Osteocyte (in vitro differentiated cells): ENCODE measurements at places on chromosomes 1 and 21. TPM values are rescaled to one million over a fixed set of nuclear protein-coding genes. Genes with fewer than 3 reads are reported as not detected.

DNA sequence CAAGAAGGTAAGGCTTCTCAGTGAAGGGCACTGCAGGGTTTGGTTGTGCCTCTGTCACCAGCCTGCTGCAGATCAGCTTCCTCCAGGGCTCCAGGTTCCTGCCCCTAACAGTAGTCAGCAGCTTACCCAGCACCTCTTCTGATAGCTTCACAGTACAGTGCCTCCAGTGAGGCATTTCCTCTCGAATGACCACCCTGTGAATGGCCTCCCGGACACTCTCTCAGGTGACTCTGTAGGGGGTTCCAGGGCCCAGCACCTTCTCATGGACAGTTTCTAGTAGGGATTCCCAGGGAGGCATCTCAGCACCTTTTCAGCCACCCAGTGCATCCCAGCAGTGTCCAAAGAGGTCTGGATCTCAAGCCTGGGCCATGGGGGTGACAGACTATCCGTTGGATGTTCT is 28.4 kb downstream of the USP48 start:
- H3K4me1 ChIP-seq: peaks cover 3% of the 10 kb centered on the region
- H3K36me3 ChIP-seq: peaks cover 23% of the 10 kb centered on the region
- H3K27ac ChIP-seq: no peak overlapping the region
- no peak overlapping the region for H3K4me3 ChIP-seq
- no peak for DNase-seq

DNA sequence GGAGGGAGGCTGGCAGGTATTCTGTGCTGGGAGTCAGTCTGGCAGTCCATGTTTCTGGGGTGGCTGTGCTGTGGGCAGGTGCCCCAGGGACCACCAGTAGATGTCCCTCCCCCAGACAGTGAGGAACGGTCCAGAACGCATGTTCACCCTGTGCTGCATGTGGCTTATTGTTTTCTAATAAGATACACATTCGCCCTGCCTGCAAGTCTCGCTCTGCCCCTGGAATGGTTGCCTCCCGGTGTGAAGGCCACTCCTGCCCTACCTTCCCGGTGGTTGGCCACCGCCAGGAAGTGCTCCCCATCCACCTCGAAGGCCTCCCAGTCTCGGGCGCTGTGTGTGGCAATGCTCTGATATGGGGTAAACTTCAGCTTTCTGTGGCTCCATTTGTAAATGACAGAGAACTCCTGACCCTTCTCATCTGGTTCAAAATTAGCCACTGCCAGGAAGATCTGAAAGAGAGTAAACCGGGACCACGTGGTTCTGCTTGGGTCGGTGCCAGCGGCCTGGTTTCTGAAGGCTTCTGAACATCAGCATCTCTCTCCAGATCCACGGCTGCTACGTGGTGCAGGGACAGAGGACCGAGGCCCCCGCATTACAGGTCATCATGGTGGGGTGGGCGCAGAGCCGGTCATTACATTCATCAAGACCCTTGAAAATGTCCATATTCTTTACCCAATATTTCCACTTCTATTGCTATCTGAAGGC is 14.5 kb downstream of the KRTAP10-1 start:
- DNase-seq: no peak
- H3K4me1 ChIP-seq: no peaks in the 10 kb centered on the region
- H3K36me3 ChIP-seq: no peaks in the 10 kb centered on the region
- H3K27me3 ChIP-seq: no peaks in the 10 kb centered on the region
- H3K27ac ChIP-seq: no peak overlapping the region

- peak overlapping the region; percentile 88 for H3K4me3 ChIP-seq
- H3K36me3 ChIP-seq: peaks cover 23% of the 10 kb centered on the region
- peaks cover 44% of the 10 kb centered on the region for H3K4me1 ChIP-seq
- DNase-seq: peak; percentile 90
- no peaks in the 10 kb centered on the region for H3K27me3 ChIP-seq
These were observed 948 bp downstream of the TXLNA start for GRCh38 chr1:32180186-32181060.

- no peaks in the 10 kb centered on the region for H3K36me3 ChIP-seq
- H3K4me3 ChIP-seq: no peak within 1 kb of the TSS
- peaks cover 31% of the 10 kb centered on the region for H3K27me3 ChIP-seq
- no peak within 1 kb of the TSS for H3K27ac ChIP-seq
- H3K4me1 ChIP-seq: no peaks in the 10 kb centered on the region
These were observed at the start of gene IL10 for GRCh38 chr1:206772243-206772937. Gene IL10 (minus strand): TSS chr1:206772494. CDS start chr1:206772435, 59 bp downstream.

- no peak overlapping the region for H3K4me3 ChIP-seq
- no peaks in the 10 kb centered on the region for H3K4me1 ChIP-seq
- no peak for DNase-seq
- no peak overlapping the region for H3K27ac ChIP-seq
These were observed 95.5 kb upstream of the TPTE start for GRCh38 chr21:10425856-10426255.

DNA sequence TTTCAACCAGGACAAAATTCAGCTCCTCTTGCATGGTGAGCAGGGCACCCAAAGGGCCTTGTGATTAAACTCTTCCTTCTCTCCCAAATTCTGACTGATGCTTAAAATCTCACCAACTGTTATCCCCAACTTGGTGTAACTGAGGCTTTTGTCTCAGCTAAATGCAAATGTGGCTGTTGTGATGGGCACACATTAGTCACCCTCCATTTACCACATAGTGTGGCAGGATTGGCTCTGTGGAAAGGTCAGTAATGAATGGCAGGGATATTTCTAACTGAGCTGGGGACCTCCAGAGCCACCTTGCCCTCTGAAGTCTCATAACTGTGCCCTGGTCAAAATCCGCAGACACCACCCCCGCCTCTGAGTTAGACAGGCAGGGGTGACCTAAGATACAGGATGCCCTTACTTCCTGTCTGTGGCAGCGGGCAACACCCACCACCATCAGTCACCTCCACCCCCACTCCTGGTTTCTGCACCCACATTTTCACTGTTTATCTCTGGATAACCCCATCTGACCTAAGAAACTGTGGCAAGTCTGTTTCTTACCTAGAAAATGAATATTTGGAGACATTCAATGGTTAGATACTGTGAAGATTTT is 25.4 kb upstream of the RGS16 start:
- peaks cover 2% of the 10 kb centered on the region for H3K36me3 ChIP-seq
- H3K4me3 ChIP-seq: no peak overlapping the region
- DNase-seq: no peak
- H3K4me1 ChIP-seq: peaks cover 32% of the 10 kb centered on the region
- H3K27ac ChIP-seq: no peak overlapping the region

DNA sequence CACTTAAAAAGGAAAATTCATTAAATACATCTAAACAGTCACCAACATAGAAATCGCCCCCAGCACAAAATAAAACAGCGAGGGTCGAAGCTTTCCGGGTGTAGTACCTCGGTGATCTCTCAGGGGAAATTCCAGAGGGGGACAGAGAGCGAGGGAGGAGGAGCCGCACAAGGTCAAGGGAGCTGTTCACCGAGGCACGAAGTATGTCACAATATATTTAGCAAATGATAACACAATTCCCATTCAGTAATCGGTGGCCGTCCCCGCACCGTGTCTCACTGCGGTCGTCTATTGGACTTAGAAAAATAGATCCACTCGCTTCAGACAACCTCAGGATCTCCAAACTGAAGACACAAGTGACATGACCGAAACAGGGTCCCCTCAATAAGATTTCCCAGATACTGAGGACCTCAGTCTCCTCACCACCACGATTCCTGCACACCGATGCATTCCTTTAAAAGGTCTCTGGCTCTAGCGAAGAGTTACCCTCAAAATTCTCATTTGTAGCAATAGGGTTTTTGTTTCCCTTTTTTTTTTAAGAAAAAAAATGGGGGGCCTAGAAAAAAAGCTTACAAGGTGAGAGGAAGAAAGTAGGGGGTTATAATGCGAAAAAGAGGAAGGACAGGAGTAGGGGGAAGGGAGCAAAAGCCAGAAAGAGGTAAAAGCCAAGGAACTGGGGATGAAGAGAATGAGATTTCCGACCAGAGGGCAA is 1.1 kb downstream of the LPGAT1 start:
- H3K36me3 ChIP-seq: peaks cover 2% of the 10 kb centered on the region
- H3K27me3 ChIP-seq: peaks cover 1% of the 10 kb centered on the region
- peak overlapping the region; percentile 90 for H3K4me3 ChIP-seq

GRCh38 chr1:177305040-177306018 is 134.6 kb downstream of the BRINP2 start:
- no peak overlapping the region for H3K27ac ChIP-seq
- H3K4me1 ChIP-seq: no peaks in the 10 kb centered on the region
- DNase-seq: no peak
- H3K27me3 ChIP-seq: peaks cover 2% of the 10 kb centered on the region
- H3K4me3 ChIP-seq: no peak overlapping the region

The ERICH3 gene
- not detected in 2 replicates for total RNA-seq

- H3K27me3 ChIP-seq: no peaks in the 10 kb centered on the region
- no peaks in the 10 kb centered on the region for H3K36me3 ChIP-seq
- no peak overlapping the region for H3K27ac ChIP-seq
These were observed 135.9 kb downstream of the NPHP4 start for GRCh38 chr1:5856246-5856815.

GRCh38 chr1:37497832-37498231 is 16.7 kb downstream of the MEAF6 start:
- H3K27ac ChIP-seq: no peak overlapping the region
- no peak overlapping the region for H3K4me3 ChIP-seq
- peak; percentile 27 for DNase-seq

- H3K4me3 ChIP-seq: no peak overlapping the region
- no peak overlapping the region for H3K27ac ChIP-seq
- H3K4me1 ChIP-seq: no peaks in the 10 kb centered on the region
- DNase-seq: no peak
These were observed 54.5 kb downstream of the GNG4 start for GRCh38 chr1:235595079-235595478.

GRCh38 chr1:87712261-87713010 is 383.8 kb downstream of the LMO4 start:
- no peaks in the 10 kb centered on the region for H3K36me3 ChIP-seq
- H3K4me1 ChIP-seq: no peaks in the 10 kb centered on the region
- no peaks in the 10 kb centered on the region for H3K27me3 ChIP-seq
- no peak for DNase-seq
- no peak overlapping the region for H3K4me3 ChIP-seq

The TRIM58 gene
- 1.2 and 1.5 TPM in 2 replicates for total RNA-seq

The KRTAP7-1 gene
- total RNA-seq: not detected in 2 replicates

DNA sequence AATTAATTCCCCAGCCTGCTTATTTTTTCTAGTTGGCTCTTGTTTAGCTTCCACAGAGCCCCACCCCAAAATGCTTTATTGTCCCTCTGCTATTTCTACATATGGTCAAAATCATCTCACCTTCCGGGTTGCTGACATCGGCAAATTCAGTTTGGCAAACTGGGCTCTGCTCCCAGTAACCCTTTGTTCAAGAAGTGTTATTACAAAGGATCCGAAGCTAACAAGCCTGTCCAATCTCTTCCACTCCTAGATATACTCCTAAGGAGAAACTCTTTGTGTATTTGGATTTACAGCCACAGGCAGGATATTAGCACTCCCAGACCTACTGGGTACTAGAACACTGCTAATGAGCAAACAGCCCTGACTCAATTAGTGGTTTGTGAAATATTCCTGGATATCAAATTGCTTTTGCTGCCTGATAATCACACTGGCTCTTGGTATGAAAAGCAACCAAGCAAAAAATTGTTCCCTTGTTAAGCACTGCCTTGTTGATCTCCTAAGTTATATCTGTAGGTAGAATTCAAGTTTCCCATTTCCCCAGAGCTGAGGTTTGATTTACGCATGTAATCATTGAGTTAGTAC is 4.0 kb downstream of the JUN start:
- H3K27me3 ChIP-seq: no peaks in the 10 kb centered on the region
- DNase-seq: no peak
- peaks cover 20% of the 10 kb centered on the region for H3K4me1 ChIP-seq
- H3K27ac ChIP-seq: peak overlapping the region; percentile 46
- H3K36me3 ChIP-seq: peaks cover 13% of the 10 kb centered on the region
